ENCODE measurements at places on chromosomes 5 and 9. TPM values are rescaled to one million over a fixed set of nuclear protein-coding genes. Genes with fewer than 3 reads are reported as not detected.

DNA sequence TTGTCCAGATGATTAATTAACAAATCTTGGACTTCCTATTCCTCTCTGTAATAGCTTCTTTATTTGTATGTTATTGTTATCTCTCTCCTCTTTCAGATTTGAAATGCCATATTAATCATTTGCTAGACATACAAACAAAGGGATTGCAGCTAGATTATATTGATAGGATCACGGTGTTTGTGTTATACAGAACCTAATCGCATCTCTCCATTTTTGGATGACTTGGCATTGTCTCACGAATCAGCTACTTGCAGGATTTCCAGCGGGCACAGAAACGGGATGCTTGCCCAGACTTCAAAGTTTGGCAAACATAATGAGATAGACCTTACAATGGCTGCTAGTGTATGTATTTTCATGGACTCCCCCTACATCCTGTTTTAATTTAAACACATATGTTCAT lies 368.1 kb downstream of the TLE4 start:
- no peaks in the 10 kb centered on the region for H3K27me3 ChIP-seq
- DNase-seq = no peak
- no peaks in the 10 kb centered on the region for H3K36me3 ChIP-seq
- no peak overlapping the region for H3K27ac ChIP-seq
- no peaks in the 10 kb centered on the region for H3K4me1 ChIP-seq

DNA sequence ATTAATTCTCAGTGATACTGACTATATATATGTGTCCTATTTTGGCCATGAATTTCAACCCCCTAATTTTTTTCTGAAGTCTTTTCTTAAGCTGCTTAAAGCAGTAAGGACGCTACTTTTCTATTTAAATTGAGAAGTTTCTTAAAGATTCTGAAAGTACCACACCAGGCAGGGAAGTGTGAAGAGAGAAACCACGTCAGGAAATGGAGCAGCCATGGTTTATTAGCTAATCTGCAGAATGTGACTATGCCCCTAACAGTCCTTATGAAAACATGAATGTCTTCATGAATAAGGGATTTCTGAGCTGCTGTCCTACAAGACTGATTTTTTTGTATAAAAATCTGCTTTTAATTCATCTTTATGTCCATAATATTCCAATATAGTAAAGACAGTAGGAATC lies 1724.3 kb upstream of the C9orf72 start:
- no peaks in the 10 kb centered on the region for H3K27me3 ChIP-seq
- no peaks in the 10 kb centered on the region for H3K4me1 ChIP-seq
- no peak for DNase-seq
- no peak overlapping the region for H3K4me3 ChIP-seq
- no peak overlapping the region for H3K27ac ChIP-seq

CENPK gene
- 50.9 TPM for total RNA-seq

DNA sequence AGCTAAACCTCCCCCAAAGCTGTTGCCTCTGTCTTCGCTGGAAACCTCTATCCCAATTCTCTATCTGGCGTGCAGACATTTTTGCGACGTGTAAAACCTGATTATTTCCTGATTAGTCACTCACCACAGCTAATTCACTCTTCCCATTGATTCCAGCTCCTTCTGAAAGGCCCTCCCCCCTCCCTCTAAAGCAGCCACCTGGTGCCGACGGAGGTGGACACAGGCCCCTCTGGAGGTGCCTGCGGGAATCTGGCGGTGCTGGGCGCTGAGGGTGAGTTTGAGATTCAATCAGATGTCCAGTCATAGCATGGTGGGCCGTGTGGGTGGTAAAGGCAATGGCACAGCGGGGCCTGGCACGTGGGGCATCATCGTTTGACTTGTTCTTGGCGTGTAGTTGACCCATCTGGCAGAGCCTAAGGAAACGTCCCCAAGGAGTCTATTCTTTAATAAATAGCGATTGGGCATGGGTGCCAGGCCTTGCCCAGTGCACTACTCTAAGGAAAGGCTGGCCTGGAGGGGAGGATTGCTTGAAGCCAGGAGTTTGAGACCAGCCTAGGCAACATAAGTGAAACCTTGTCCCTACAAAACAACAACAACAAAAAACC lies 271.1 kb upstream of the MVB12B start:
- H3K27ac ChIP-seq = no peak overlapping the region
- H3K27me3 ChIP-seq = no peaks in the 10 kb centered on the region
- no peak for DNase-seq

GRCh38 chr5:156481741-156482140 lies 154.8 kb downstream of the SGCD start:
- no peaks in the 10 kb centered on the region for H3K36me3 ChIP-seq
- H3K4me1 ChIP-seq = no peaks in the 10 kb centered on the region
- H3K27ac ChIP-seq = no peak overlapping the region
- H3K4me3 ChIP-seq = no peak overlapping the region
- DNase-seq = no peak
- no peaks in the 10 kb centered on the region for H3K27me3 ChIP-seq

DNA sequence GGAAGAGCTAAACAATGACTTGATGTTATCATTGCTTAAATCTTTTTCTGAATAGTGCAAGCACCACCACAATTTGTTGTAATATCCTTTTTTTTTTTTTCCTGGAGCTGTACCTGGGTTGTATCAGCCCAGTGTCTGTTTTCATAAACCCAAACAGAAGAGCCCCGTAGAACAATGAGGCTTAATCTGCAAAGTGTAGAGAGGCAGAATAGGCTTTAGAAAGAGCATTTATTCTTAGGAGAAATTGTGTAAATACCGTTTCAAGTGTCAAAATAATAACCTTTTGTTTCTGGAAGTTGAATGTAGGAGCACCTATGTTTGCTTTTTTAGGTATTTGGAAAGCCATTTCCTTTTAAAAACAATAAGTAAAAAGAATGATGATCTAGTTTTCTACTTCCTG lies 26.4 kb downstream of the RGS7BP start:
- H3K27ac ChIP-seq = no peak overlapping the region
- no peaks in the 10 kb centered on the region for H3K27me3 ChIP-seq
- no peak for DNase-seq
- no peaks in the 10 kb centered on the region for H3K4me1 ChIP-seq
- no peak overlapping the region for H3K4me3 ChIP-seq

DNA sequence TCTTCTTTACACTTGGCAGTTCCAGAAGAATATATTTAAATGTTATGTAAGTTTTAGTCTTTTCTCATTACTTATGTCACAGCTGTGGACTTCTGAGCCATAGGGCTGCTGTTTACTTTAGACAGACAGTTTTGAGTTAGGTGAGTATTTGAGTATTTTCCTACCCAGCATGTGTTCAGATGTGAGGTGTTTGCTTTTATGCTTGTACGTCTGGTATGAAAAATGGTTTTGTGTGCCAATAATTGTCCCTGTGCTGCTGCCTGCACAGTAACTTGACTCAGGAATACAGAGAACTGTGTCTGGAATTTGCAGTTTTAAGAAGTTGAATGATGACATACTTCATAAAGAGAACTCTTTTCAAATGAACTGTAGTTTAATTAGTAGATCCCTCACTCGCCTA lies 20.8 kb downstream of the MEGF10 start:
- H3K4me3 ChIP-seq = no peak overlapping the region
- H3K27me3 ChIP-seq = no peaks in the 10 kb centered on the region
- H3K27ac ChIP-seq = no peak overlapping the region
- H3K4me1 ChIP-seq = peaks cover 17% of the 10 kb centered on the region
- DNase-seq = no peak
- no peaks in the 10 kb centered on the region for H3K36me3 ChIP-seq

DNA sequence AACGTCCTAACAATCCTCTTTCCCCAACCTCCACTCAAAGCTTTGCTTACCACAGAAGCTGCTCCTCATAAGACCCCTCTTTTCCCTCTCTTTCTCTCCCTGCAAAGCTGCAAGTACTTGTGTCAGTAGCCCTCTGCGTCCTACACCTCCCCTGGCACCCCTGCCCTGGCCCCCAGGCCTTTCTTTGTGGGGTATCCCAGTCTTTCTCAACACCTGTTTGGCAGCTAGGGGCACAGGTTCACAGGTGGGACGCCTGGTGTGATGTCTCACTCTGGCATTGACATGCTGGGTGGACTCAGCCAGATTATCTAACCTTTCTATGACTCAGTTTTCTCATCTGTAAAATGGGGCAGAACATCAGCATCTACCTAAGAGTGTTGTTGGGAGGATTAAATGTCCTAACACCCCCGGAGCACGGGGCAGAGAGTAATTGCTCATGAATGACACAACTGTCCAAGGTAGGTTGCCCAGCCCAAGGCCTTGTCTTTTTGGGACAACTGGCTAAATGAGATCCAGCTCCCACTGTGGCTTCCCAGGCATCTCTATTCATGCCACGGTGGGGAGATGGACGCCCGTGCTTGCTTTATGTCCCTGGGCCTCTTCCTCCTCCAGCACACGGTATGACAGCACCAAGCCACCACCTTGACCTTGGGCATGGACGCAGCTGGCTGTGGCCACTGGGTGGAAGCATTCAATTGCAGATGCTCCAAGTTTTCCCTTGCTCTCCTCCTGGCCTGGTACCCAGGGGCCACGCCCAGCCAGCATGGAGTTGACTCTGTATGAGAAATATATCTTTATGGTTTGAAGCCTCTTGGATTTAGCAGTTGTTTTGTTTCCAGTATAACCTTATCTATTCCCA lies 190.4 kb downstream of the RGS3 start:
- no peak for DNase-seq
- H3K4me3 ChIP-seq = no peak overlapping the region
- no peak overlapping the region for H3K27ac ChIP-seq
- peaks cover 23% of the 10 kb centered on the region for H3K4me1 ChIP-seq
- H3K27me3 ChIP-seq = no peaks in the 10 kb centered on the region

DNA sequence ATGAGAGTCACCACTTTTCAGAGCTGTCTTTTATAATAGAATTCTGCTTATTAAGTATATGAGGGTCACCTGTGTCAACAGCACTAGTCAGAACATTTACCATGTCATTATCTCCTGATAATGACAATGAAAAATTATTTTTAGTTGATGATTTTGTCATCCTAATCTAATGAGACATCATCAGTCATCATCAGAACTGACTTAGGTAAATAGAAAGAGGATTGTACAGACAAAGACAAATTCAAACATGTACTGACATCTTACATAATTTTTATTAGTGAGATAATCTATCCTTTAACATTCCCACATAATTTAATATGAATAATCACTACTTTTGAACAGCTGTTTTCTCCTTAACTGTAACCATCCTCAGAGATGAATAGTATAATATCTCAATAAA lies 22.6 kb downstream of the CDH9 start:
- no peak for DNase-seq
- no peak overlapping the region for H3K27ac ChIP-seq
- H3K4me1 ChIP-seq = no peaks in the 10 kb centered on the region
- H3K36me3 ChIP-seq = no peaks in the 10 kb centered on the region
- no peaks in the 10 kb centered on the region for H3K27me3 ChIP-seq

DNA sequence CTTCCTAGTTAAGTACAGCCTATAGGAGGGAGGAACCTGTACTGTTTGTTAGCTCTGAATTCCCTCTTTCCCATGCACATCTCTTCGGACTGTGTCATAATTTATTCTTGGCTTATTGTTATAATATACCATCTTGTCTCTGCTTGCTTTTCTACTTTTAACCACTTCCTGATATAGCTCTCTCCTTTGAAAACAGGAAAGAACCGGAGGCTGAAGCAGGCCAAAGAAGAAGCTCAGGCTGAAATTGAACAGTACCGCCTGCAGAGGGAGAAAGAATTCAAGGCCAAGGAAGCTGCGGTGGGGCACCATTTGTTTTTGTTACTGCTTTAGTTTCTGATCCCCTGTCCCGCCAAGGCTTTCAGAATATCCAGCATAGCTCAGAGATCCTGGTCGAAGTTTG lies 4.8 kb downstream of the ATP6V1G1 start:
- H3K36me3 ChIP-seq = peaks cover 40% of the 10 kb centered on the region
- no peak overlapping the region for H3K27ac ChIP-seq
- H3K27me3 ChIP-seq = no peaks in the 10 kb centered on the region
- no peak overlapping the region for H3K4me3 ChIP-seq
- no peak for DNase-seq

DNA sequence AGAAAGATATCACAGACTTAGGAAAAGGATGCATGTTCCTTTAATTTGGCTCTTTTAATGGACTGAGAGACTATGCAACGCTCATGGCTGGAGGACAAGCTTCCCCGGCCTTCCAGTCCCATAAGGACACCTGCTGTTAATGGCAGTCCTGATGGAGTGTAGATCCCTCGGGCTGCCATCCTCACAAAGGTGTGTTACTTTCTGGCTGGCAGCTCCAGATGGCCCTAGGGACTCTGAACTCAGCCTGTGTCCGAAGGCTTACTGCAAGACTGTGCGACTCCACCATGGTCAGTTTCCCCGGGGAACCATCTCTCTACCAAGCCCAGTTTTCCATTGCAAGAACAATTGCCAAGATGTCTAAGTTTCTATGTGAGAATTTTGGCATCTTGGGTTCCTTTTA lies 25.5 kb upstream of the KCNIP1 start:
- no peaks in the 10 kb centered on the region for H3K36me3 ChIP-seq
- H3K27me3 ChIP-seq = no peaks in the 10 kb centered on the region
- no peak for DNase-seq
- H3K4me3 ChIP-seq = no peak overlapping the region
- no peak overlapping the region for H3K27ac ChIP-seq
- peaks cover 5% of the 10 kb centered on the region for H3K4me1 ChIP-seq

DNA sequence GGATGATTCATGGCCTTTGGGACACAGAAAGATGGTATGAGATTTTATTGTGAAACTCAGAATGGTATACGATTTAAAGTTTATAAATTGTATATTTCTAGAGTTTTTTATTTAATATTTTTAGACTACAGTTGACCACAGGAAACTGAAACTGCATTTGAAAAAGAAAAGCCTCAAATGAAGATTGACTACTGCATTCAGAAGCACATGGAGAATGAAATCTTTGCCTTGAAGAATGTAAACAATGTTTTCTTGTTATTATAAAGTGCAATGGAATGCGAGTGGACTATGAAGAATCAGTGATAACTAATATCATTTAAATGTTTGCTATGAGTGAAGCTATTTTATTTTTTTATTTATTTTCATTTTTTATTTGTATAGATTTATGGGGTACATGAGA lies 169.1 kb upstream of the CDH18 start:
- no peaks in the 10 kb centered on the region for H3K36me3 ChIP-seq
- H3K27ac ChIP-seq = no peak overlapping the region
- H3K4me3 ChIP-seq = no peak overlapping the region
- H3K27me3 ChIP-seq = no peaks in the 10 kb centered on the region
- no peak for DNase-seq
- no peaks in the 10 kb centered on the region for H3K4me1 ChIP-seq

MYO10 gene
- total RNA-seq = 107 TPM

- H3K27ac ChIP-seq = no peak overlapping the region
- H3K4me3 ChIP-seq = no peak overlapping the region
- no peak for DNase-seq
Measured at GRCh38 chr9:89219637-89220036, 41.0 kb upstream of the SHC3 start.

Data from H1 (cell line).